Fibroblast of skin of scalp (primary cell): ENCODE measurements at places on chromosomes 16 and 17.

- no peak for DNase-seq
Measured at GRCh38 chr17:5804251-5804650, 219.9 kb upstream of the NLRP1 start.

DNA sequence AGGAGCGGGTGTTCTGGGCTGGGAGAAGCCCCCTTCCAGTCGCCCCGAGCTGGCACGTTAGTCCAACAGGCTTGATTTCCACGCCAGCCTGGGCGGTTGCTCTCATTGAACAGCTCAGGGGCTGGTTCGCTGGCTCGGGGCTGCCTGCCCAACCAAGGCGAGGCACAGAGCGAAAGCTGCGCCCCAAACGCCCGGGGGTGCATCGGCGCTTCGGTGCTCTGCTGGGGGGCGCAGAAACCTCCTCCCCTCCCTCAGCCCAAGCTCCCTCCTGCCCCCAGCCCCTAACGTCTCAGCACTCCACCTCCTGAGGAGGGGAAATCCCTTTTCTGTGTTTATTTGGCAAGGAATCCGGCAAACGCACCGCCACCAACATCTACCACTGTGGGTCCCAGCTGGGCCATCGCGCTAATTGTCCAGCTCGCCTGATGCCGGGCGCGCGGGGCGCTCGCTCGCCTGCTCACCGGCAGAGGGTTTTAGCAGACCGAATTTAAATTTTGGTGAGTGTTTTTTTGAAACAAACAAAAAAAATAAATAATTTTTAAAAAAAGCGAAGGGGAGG, 29.5 kb upstream of the RBFOX1 start:
- no peak for DNase-seq

DNA sequence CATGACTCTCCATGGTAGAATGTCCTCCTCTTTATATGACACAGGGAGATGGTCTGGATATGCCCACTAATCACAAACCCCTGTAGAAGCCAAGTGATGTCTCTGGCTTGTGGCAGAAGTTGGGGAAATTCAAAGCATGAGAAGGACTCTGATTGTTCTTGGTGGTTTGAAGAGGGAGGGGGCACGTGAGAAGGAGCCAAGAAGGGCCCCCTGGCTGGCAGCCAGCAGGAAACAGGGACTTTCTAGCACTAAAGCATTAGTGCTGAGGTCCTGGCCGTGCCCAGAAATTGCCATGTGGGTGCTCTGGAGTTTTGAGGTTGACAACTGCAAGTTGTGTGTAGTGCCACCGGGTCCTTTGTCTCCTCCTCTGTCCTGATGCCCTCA, 199.9 kb downstream of the LGALS9B start:
- DNase-seq = peak; percentile 11

GRCh38 chr16:27275394-27275793, 6.8 kb upstream of the NSMCE1 start:
- no peak for DNase-seq

- no peak for DNase-seq
Measured at GRCh38 chr17:77072670-77073069, 68.1 kb upstream of the SEC14L1 start.

DNA sequence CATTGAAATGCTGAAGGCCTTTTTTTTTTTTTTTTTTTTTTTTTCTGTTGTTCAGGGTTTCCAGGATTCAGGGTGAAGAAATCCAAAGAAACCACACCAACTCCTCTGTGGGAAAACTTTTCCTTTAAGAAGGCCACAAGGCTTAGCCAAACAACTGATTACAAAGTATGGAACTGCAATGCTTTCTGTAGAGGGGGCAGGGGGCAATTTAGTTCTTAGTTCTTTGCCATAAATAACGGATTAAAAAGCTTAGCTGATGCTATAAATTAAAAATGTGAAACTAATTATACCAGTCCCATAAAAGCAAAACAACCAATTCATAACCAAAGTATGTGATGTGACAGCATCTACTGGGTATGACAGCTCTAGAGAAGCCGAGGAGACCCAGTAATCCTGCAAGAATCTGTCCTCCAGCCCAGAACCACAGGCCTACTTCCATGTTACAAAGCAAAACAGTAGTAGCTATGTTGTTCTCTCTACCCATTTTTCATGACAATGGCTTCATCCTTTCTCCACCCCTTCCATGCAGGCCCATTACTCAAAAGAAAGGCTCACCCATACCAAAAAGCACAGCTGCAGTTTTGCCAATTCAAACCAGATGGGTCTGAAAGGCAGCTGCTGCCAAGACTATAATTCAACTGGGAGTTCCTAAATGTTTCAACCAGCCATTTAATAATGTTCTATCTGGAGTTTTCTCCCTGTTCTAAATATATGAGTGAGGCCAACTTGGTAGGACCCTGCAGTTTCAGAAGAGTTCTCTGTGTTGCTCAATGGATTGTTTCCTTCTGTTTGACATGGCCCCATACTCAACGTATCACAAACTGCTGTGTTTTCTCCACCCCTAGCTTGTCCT, 167.1 kb upstream of the ZFHX3 start:
- DNase-seq = peak; percentile 100

- DNase-seq = no peak
Measured at GRCh38 chr16:12439399-12440227, 364.1 kb downstream of the CPPED1 start.

- DNase-seq = peak; percentile 82
Measured at GRCh38 chr17:7589204-7589868, 558 bp downstream of the SOX15 start.

DNA sequence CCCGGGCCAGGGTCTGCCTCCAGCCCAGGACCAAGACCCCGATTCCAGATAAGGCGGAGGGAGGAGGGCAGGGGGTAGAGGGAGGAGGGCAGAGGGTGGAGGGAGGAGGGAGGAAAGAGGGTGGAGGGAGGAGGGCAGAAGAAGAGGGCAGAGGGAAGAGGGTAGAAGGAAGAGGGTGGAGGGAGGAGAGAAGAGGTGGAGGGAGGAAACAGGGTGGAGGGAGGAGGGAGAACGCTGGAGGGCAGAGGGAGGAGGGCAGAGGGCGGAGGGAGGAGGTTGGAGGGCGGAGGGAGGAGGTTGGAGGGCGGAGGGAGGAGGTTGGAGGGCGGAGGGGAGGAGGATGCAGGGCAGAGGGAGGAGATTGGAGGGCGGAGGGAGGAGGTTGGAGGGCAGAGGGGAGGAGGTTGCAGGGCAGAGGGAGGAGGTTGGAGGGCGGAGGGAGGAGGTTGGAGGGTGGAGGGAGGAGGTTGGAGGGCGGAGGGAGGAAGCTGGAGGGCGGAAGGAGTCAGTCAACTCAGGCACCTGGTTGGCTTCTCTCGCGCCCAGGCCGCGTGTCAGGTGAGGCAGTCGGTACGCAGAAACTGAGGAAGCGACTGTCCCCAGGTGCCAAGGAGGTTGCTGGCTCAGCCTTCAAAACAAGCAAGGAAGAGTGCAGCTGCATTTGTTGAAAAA, 65.2 kb downstream of the KLHDC4 start:
- no peak for DNase-seq

DNA sequence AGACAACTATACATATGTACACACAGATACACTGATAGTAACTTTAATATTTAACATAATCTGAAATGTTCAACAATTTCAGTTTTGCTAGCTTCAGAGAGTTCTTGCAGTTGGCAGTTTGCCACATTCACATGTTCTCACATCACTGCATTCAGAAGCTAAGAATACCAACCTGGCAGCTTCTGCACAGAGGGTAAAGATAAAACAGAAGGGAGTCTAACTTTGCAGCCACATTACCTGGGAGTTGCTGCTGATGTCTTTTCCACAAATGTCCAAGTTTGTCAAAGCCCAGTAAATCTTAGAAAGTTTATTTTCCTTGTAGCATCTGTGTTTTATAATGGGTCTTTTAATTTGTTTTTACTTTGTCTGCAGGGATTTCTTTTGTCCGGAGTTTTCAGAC, 332.0 kb downstream of the BCAS3 start:
- peak; percentile 24 for DNase-seq

DNA sequence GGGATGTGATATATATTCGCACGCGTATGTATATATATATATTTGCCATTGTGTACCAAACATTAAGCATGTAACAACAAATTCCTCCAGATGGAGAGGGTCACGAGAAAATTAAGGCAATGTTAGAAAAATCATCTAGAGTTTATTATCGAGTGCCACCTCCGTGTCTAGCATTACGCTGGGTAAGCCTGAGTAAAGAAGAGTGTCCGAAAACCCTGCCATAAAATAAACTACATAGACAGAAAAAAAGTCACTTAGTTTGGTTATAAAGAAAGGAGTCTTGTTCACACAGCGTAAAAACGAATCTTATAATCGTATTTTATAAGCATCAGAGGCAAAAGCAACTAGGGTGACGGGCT, 644 bp upstream of the RHOT1 start:
- DNase-seq = no peak

GRCh38 chr16:71585318-71585703, 8.4 kb upstream of the TAT start:
- no peak for DNase-seq

DNA sequence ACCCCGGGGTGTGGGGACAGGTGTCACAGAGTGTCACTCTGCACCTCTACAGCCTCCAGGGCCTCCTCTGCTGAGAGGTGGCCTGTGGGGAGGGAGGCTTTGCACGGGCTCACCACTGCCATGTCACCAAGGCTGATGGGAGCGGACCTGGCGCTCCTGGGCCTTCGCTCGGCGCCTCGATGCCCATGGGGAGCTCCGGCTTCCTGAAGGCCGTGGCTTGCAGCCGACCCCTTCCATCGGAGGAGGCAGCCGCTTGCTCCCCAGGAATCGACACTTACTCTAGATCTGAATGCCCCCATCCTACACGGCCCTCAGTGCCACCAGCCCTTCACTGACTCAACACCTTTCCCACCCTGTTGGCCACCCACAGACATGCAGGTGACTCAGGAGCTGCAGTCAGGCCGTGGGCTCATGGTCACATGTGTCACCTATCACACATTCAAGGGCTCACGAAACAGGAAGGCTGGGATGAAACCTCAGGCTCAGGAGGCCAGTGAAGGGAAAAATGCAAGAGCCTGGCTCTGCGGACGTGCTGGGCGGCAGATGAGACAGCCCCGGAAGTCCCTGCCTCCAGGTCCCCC, 11.9 kb downstream of the LGALS3BP start:
- no peak for DNase-seq

- DNase-seq = peak; percentile 38
Measured at GRCh38 chr17:71460943-71461342, 659.9 kb upstream of the SOX9 start.

DNA sequence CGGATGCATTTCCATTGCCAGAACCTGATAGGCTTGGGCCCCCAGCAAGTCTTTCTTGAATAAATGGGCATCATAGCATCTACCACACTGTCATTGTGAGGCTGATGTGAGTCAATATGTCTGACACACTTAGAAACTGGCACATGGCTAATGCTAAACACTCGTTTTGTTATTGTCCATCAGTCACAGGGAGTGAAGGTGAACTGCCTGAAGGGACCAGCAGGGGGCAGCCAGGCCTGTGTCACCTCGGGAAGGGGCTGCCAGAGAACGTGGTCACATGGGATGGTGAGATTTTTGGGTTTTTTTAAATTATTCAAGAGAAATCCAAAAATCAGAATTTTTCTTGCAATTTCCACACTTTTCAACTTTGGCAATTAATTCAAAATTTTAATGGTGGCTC, 831 bp upstream of the RCVRN start:
- no peak for DNase-seq

DNA sequence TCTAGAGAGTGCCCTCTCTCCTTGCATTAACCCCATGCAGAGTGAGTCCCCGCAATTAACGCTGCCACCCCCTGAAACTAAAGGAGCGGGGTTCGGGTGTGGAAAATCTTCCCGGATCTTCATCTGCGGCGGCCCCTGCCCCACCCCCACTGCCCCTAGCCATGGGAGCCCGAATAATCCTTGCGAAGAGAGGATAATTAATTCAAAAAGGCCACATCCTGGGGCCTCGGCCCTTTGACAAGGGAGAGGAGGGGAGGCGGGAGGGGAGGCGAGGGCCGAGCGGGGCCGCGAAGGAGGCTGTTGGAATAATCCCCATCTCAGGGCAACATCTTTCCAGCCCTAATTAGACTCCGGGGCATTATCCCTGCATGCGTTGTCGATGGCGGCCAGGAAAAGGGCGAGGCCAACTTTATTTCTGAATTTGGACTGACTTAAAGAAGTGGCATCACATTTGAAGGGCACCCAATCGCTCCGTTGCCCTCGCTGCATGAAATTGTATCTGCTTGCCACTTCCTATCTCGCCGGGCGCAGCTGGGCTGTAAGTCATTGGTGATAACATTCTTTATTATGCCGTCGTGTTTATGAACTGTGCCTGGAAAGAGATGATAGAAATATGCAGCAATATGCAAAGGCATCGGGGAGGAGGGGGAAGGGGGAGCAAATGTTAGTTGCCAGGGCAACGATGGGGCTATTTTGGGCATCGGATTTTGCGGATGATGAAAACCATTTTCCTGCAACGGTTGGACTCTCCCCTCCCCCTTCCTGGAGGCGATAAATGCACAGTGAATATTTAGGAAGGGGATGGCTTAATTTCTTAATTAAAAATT, 387.1 kb upstream of the TNRC6C start:
- peak; percentile 26 for DNase-seq

GRCh38 chr17:74361230-74362068, at the start of gene BTBD17:
TSS of gene BTBD17 (minus strand) at chr17:74361868. CDS start at chr17:74361819, 49 bp downstream.
- DNase-seq = peak; percentile 7

GRCh38 chr16:4615384-4616046, 827 bp upstream of the UBALD1 start:
- DNase-seq = no peak

GRCh38 chr16:27739606-27740357, 189.8 kb downstream of the KATNIP start:
- no peak for DNase-seq

DNA sequence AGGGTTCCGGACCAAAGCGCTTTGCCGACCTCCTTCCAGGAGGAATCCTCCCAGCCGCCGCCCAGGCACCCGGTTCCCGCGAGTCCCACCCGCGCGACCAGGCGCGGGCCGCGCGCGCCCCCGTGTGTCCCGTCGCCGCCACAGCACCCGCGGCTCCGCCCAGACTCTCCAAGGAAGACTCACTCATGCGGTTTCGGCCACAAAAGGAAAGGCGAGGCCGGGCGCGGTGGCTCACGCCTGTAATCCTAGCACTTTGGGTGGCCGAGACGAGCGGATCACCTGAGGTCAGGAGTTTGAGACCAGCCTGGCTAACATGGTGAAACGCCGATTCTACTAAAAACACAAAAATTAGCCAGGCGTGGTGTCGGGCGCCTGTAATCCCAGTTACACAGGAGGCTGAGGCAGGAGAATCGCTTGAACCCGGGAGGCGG, 3.5 kb upstream of the PKMYT1 start:
- DNase-seq = peak; percentile 81

GRCh38 chr17:39711851-39712250, 12.0 kb downstream of the ERBB2 start:
- no peak for DNase-seq

- DNase-seq = peak; percentile 63
Measured at GRCh38 chr17:42937712-42938596, 26.3 kb downstream of the AARSD1 start.

DNA sequence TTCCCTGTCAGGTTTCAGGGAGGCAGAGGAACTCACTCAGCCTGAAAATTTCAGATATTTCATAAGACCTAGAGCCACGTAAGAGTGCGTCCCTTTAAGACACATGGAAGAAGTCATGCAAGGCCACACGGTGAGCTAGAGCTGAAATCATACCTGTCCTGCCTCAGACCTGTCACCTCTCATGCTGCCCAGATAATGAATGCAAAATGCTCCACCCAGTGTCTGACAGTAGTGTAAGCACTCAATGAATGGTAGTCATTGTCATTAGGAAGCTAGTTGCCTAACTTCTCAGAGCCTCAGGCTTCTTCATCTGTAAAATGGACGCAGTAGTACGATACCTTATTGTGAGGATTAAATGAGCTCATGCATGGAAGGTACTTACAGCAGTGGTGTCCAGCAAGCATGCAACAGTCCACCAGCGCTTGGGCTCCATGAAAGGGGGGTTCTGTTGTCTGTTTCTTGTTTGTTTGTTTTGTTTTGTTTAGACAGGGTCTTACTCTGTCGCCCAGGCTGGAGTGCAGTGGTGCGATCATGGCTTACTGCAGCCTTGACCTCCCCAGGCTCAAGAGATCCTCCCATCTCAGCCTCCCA, 60.7 kb downstream of the WSB1 start:
- DNase-seq = no peak
